ENCODE measurements at places on chromosomes 12 and 14. TPM values are rescaled to one million over a fixed set of nuclear protein-coding genes. Genes with fewer than 3 reads are reported as not detected.

GRCh38 chr14:60396718-60397343 is 89.0 kb downstream of the C14orf39 start:
- H3K27ac ChIP-seq, result no peak overlapping the region
- no peaks in the 10 kb centered on the region for H3K4me1 ChIP-seq
- H3K27me3 ChIP-seq, result no peaks in the 10 kb centered on the region
- H3K4me3 ChIP-seq, result no peak overlapping the region
- no peak for DNase-seq

DNA sequence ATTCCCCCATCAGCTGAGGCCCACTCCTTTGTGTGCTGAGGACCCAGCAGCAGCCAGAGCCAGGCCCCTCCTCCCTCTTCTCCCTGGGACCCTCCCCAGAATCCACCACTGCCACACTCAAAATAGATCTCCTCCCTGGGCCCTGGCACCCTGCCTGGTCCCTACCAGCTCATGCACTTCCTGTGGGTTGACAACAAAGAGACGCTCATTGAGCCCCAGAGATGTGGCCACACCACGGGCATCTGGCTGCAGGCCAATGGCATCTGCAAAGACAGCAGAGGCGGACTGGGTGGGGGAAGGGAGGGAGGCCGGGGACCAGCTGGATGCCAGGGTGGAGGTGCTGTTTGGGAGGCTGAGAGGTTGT is 16.0 kb upstream of the ENDOU start:
- no peaks in the 10 kb centered on the region for H3K36me3 ChIP-seq
- H3K27ac ChIP-seq, result peak overlapping the region; percentile 73
- H3K4me3 ChIP-seq, result no peak overlapping the region
- H3K27me3 ChIP-seq, result no peaks in the 10 kb centered on the region
- H3K4me1 ChIP-seq, result peaks cover 34% of the 10 kb centered on the region

- DNase-seq, result peak; percentile 58
- H3K36me3 ChIP-seq, result no peaks in the 10 kb centered on the region
- peak overlapping the region; percentile 1 for H3K4me3 ChIP-seq
- H3K4me1 ChIP-seq, result peaks cover 19% of the 10 kb centered on the region
- no peaks in the 10 kb centered on the region for H3K27me3 ChIP-seq
These were observed 82.9 kb upstream of the STXBP6 start for GRCh38 chr14:25132732-25133422.

- DNase-seq, result peak; percentile 46
- peak overlapping the region; percentile 97 for H3K27ac ChIP-seq
- H3K4me1 ChIP-seq, result peaks cover 31% of the 10 kb centered on the region
- peaks cover 10% of the 10 kb centered on the region for H3K36me3 ChIP-seq
- H3K4me3 ChIP-seq, result peak overlapping the region; percentile 91
- H3K27me3 ChIP-seq, result no peaks in the 10 kb centered on the region
These were observed 446 bp upstream of the ZNF641 start for GRCh38 chr12:48351022-48351708.

GRCh38 chr14:32473464-32473855 is 144.4 kb downstream of the AKAP6 start:
- no peaks in the 10 kb centered on the region for H3K27me3 ChIP-seq
- no peak overlapping the region for H3K4me3 ChIP-seq
- DNase-seq, result no peak
- peaks cover 43% of the 10 kb centered on the region for H3K4me1 ChIP-seq

DNA sequence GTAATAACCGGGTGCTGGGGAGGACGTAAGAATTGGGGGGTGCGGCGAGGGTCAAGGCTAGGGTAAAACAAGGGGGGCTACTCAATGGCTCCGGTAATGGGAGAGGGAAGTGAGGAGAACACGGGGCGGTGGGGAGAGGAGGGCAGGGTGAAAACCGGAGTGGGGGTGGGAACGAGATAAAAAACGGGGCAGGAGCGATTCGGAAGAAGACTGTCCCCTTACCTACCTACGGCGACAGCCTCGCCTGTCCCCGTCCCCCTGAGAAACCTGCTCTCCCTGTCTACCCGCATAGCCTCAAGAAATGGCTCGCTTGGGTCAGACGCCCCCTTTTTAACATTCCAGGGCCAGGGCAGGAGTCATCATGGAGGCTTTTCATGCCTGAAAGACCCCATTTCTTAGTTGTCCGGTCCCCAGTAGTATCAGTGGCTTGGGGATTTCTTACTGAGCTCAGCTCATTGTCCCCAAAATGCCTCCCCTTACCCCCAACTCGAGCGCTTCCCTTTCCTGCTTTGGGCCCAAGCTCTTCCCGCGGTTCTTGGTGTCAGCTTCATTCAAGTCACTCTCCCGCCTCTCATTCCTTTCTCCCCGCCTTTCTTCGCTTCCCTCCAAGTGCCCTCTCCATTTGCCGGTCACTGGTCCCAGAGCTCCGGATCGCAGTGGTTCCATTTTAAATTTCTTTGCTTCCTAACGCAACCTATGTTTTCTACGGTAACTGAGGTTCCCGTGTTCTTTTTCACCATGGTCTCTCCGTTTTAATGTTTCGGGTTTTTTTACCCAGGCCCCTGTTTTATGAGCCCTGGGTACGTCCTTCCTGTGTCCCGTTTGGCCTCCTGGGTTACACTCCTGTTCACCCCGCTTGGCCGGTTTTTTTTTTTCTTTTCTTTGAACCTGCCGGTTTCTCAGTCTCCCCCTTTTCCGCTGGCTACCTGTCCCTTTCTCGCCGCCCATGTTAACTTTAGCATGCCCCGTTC is 1.2 kb upstream of the WSB2 start:
- peaks cover 28% of the 10 kb centered on the region for H3K4me1 ChIP-seq
- H3K27ac ChIP-seq, result peak overlapping the region; percentile 96
- H3K27me3 ChIP-seq, result no peaks in the 10 kb centered on the region
- DNase-seq, result peak; percentile 42

- peaks cover 2% of the 10 kb centered on the region for H3K4me1 ChIP-seq
- H3K36me3 ChIP-seq, result no peaks in the 10 kb centered on the region
- H3K4me3 ChIP-seq, result no peak overlapping the region
- no peak overlapping the region for H3K27ac ChIP-seq
These were observed 3.2 kb upstream of the CLEC9A start for GRCh38 chr12:10027311-10027710.

- H3K4me1 ChIP-seq, result peaks cover 3% of the 10 kb centered on the region
- H3K4me3 ChIP-seq, result no peak overlapping the region
- no peak overlapping the region for H3K27ac ChIP-seq
- H3K36me3 ChIP-seq, result no peaks in the 10 kb centered on the region
- DNase-seq, result no peak
These were observed 30.3 kb upstream of the KCNC2 start for GRCh38 chr12:75239987-75240386.

- no peaks in the 10 kb centered on the region for H3K4me1 ChIP-seq
- no peak overlapping the region for H3K4me3 ChIP-seq
- no peak for DNase-seq
- H3K27ac ChIP-seq, result no peak overlapping the region
- H3K27me3 ChIP-seq, result no peaks in the 10 kb centered on the region
- peaks cover 47% of the 10 kb centered on the region for H3K36me3 ChIP-seq
These were observed 80.9 kb downstream of the TESC start for GRCh38 chr12:117018276-117018675.

GRCh38 chr12:48023386-48023785 is 19.1 kb upstream of the COL2A1 start:
- no peak for DNase-seq
- H3K27me3 ChIP-seq, result peaks cover 6% of the 10 kb centered on the region
- peak overlapping the region; percentile 79 for H3K27ac ChIP-seq
- H3K4me3 ChIP-seq, result no peak overlapping the region

GRCh38 chr12:19205120-19205519 is 75.6 kb downstream of the PLEKHA5 start:
- no peak overlapping the region for H3K27ac ChIP-seq
- H3K27me3 ChIP-seq, result no peaks in the 10 kb centered on the region
- no peak overlapping the region for H3K4me3 ChIP-seq
- DNase-seq, result no peak

DNA sequence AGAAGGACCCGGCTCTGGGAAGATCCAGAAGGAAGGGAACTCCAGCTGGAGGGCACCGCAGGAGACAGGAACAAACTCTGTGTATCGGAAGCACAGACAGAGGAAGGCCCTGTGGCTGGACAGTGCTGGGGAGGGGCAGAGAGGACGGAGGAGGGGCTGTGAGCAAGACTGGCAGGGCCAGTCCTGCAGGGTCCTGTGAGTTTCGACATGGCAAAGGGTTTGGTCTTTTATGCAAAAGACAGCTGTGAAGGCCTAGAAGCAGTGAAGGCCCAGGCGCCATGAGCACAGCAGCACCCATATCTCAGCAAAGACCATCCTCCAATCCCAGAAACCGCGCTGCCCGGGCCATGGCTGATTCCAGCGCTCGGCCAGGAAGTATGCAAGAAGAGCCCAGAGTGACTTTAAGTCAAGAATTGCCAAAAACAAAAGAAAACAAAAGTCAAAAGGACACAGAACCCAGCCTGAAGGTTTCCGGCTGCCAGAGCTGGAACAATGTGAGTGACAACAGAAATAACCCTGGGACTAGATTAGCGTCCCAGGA is 126.5 kb downstream of the NCOR2 start:
- no peak overlapping the region for H3K4me3 ChIP-seq
- H3K27me3 ChIP-seq, result no peaks in the 10 kb centered on the region
- no peak for DNase-seq

DNA sequence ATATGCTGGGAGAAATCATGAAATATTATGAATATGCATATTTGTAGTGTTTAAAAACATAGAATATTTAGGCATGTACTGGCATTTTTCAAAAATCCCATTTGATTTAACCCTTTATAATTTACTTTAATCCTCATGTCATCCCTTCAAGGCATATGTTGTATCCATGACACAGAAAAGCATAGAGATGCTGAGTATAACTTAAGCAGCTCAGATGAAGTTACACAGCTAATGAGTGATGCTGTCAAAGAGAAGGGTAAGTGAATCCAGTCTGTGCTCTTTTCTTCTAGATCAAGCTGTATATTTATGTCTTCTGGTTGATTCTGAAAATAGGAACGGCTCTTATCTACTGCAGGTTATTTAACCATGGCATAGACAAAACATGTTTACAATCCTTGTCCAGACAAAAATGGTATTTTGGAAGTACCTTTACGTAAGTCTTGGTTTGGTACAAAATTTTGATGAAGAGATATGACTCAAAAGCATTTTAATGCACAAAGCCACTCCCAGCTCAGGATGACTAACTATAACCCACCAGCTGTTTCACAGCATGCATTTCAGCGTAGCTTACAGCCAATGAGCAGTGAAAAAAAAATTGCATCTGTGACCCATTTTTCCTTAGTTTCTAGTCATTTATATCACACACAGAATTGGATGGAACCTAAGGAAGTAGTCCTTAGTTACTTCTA is 201.7 kb downstream of the STXBP6 start:
- H3K27me3 ChIP-seq, result no peaks in the 10 kb centered on the region
- peaks cover 14% of the 10 kb centered on the region for H3K4me1 ChIP-seq
- H3K4me3 ChIP-seq, result no peak overlapping the region
- no peak for DNase-seq
- no peaks in the 10 kb centered on the region for H3K36me3 ChIP-seq

DNA sequence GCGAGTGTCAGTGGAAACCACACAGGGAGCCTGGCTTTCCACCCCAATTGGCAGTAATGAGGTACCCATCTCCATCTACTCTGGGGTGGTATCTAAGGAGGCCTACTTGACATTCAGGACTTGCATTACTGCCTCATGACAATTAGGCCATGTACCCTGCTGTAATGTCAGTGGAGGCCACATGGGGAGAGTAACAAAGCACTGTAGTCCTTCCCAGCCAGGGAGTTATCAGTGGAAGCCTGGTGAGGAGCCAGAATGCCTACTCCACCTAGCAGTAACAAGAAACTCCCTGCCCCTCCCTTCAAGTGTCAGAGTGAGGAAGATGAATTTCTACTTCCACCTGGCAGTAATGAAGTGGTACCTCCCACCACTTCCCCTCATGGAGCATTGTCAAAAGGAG is 12.5 kb downstream of the TIMM9 start:
- H3K27me3 ChIP-seq, result no peaks in the 10 kb centered on the region
- no peak overlapping the region for H3K27ac ChIP-seq
- no peak overlapping the region for H3K4me3 ChIP-seq
- DNase-seq, result no peak

DNA sequence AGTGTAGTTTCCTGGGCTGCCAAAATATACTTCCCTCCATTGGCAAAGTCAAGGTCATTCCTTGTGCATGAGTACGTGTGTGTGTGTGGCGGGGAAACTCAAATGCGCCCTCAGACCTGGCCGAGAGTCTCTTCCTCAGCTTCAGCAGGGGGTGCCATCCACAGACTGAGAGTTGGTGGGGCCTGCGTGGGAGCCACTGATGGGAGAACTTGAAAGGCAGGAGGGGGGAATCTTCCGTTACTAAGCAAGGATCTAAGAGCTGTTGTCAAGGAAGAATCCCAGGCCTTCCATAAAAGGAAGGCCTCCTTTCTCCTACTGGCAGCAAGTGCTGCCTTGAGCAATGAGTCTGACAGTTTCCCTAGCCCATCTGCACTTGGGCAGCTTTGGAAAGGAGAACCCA is 274.9 kb downstream of the EMP1 start:
- H3K36me3 ChIP-seq, result no peaks in the 10 kb centered on the region
- no peak overlapping the region for H3K27ac ChIP-seq
- H3K4me3 ChIP-seq, result no peak overlapping the region
- no peak for DNase-seq
- peaks cover 4% of the 10 kb centered on the region for H3K4me1 ChIP-seq
- peaks cover 44% of the 10 kb centered on the region for H3K27me3 ChIP-seq

DNA sequence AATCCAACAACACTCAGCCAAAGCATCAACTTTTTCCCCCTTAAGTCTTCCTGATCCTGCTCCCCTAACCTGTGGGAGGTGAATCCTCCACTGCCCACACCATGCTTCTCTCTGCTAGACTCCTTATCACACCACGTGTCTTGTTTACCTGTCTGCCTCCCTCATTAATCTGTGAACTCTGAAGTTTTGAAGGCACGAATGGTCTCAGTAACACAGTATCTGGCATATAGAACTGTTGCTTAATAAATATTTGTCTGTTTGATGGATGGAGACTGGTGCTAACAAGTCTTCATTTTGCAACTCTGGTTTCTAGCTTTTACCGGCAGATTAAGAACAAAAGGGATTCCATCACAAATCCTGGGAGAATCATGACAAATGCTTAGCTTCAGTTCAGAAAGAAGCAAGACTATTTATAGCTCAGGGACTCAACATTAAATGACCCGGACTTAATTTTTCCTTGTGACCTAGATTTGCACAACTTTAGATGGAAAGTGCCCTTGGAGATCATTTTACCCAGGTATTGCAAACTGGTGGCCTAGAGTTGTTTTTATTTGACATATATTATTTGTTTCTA is 267.4 kb downstream of the APAF1 start:
- H3K4me1 ChIP-seq, result peaks cover 2% of the 10 kb centered on the region
- H3K27ac ChIP-seq, result no peak overlapping the region
- H3K27me3 ChIP-seq, result peaks cover 43% of the 10 kb centered on the region
- H3K36me3 ChIP-seq, result no peaks in the 10 kb centered on the region
- H3K4me3 ChIP-seq, result no peak overlapping the region

Gene BLOC1S1
- 58.0 TPM for total RNA-seq

Gene KCNJ8
- 3.6 TPM for total RNA-seq

Gene ATG2B
- 25.6 TPM for total RNA-seq

Gene TOMM20L
- total RNA-seq, result 0.47 TPM

Gene COCH
- 1.8 TPM for total RNA-seq

Gene TIGAR
- total RNA-seq, result 21.0 TPM

Gene FZD10
- 2.4 TPM for total RNA-seq

Gene PPP1R3E
- total RNA-seq, result 11.5 TPM

Gene REP15
- 2.3 TPM for total RNA-seq

All from mesothelial cell of epicardium (in vitro differentiated cells).